DMS53 (cell line): ENCODE measurements at places on chromosomes 2 and 18.

DNA sequence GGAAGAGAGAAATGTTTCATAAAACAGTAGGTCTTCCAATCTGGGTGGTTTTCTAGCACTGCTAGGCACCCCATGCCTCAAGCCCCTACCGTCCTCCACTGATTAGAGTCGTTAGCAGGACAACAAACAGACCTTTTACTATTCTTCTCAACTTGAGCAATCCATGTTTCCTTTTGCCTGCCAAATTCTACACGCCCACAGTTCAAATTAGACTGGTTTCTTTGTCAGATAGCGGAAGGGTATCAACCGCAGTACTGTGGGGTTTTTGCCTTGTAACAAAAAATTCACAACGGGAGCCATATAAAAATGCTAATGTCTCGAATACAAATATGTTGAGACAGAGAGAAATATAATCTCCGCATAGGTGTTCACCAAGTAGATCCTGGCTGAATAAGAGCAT, 59.9 kb downstream of the VIT start:
- no peak for DNase-seq

DNA sequence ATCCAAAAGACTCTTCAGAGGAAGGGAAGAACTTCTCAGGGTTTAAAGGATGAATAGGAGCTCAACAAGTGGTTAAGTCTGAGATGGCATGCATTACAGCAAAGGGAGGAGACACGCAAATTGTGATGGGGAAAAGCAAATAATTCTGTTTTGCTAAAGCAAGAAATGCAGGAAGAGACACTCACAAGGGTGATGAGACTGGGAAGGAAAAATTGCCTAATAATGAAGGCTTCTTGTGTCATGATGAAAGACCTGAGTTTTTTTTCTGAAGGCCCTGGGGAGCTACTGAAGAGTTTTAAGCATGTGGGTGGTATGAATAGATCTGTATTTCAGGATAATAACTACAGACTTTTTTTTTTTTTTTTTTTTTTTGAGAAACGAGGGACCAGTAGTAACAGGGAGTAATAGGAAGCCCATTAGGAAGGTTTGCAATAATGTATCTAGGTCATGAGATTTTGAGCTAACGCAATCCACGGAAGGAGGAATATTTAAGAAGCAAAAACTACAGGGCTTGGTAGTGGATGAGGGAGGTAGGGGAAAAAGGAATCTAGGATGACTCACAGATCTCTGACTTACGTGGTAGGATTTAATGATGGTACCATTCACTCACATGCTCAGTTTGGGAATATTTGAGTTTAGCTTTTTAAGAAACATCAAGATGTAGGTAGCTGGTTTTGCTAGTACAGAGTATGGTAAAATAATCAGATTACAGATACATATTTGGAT, 16.0 kb upstream of the SERPINB3 start:
- no peak for DNase-seq

- DNase-seq = no peak
Measured at GRCh38 chr2:105934467-105934866, 189.8 kb downstream of the NCK2 start.

- DNase-seq = no peak
Measured at GRCh38 chr2:30768036-30768686, 39.1 kb downstream of the CAPN13 start.

GRCh38 chr2:166410828-166411472, 35.2 kb upstream of the SCN9A start:
- DNase-seq = peak; percentile 24

- DNase-seq = no peak
Measured at GRCh38 chr2:2641541-2642410, 310.7 kb upstream of the MYT1L start.

GRCh38 chr2:29761278-29761677, 160.1 kb downstream of the ALK start:
- DNase-seq = no peak

DNA sequence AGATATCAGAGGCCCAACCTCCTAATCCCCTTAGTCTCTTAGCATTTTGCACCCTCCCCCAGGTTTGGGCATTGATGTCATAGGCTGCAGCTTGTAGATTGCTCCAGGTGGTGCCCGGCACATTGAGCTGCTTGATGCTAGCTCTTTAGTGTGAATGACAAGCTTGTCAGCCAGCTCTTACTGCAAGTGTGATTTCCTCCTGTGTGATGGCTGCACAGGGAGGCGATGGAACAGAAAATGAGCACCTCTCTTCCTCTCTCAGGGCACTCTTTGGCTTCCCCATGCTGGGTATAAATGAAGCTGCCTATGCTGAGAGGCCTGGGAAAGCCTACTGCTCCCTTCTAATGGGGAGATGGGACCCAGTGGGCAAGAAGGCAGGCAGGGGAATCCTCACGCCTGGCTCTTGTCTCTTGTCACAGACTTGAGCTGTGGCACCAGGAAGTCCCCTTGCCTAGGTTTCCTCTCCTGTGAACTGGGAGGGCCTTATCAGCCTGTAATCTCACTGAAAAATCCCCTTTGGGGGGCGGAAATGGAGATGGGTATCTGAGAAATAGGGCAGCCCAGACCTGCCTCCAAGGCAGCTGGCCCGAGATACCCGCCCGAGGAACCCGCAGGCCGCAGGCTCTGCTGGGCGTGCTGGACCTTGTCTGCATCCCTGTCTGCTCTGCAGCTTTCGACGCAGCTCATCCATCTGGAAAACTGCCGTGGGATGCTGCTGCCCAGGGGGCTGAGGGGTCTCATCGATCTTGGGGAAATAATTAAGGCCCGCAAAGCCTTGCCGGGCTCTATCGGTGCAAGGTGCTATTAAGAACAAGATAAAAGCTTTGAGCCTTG, 163.5 kb upstream of the CXCR4 start:
- no peak for DNase-seq

DNA sequence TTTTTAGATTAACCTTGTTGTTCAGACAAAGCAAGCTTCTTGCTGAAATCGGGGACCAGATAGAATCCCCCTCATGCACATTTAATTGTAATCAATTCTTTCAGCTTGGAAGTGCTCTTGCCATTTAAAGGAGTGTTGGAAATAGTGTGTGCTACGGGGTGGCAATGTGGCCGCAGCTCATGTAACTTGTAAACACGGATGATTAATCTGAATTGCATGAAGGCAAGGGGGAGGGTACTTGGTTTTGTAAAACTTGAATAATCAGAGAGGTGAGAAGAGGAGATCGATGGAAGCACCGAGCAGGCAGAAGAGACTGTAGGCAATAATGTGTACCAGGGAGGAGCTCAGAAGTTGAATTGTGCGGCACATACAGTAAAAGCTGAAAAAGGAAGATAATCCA, 273.5 kb downstream of the PTGR3 start:
- no peak for DNase-seq

DNA sequence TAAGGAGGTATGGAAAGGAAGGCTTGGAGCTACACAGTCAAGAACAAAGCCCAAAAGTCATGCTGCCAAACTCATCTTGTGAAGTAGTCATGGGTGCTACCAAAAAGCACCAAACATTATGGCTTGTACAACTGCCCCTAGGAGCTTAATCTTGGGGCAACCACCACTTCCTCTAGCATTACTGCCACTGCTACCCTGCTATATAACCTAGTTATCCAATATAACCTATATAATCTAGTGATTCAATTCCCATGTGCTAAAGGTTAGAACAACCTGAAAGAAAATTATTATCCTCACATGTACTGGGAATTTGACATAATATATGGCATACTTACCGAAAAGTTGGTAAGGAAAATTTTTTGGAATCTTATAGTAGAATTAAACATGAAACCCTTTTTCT, 102.6 kb upstream of the RBBP8 start:
- no peak for DNase-seq

GRCh38 chr2:149129433-149129832, 90.9 kb downstream of the LYPD6B start:
- no peak for DNase-seq

- no peak for DNase-seq
Measured at GRCh38 chr2:100192825-100193224, 50.4 kb upstream of the AFF3 start.

GRCh38 chr2:186637497-186637800, 47.6 kb downstream of the ITGAV start:
- no peak for DNase-seq

DNA sequence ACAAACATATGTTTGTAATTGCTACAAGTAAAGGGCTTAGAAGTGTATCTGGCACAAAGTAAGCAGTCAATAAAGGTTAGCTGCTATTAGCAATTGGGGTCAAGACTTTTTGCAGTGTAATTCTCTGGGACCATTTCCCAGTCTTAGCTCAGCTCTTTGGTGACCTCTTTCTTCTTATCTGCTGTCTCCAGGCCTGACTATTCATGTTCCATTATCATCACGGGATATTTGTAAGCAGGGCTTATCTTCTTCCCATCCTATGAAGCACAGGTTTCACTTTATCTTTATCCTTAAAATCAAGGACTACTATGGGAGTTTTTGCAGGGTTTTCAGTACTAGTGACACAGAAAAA, 131.7 kb downstream of the DOCK10 start:
- no peak for DNase-seq

GRCh38 chr18:50749945-50750344, 69.9 kb downstream of the MRO start:
- no peak for DNase-seq
